Activated naive CD4-positive, alpha-beta T cell treated with anti-CD3 and anti-CD28 coated beads for 36 hours (primary cell): ENCODE measurements at places on chromosomes 7 and 10.
A peak's percentile ranks its signal among the peaks of the same experiment; 100 is the strongest.

DNA sequence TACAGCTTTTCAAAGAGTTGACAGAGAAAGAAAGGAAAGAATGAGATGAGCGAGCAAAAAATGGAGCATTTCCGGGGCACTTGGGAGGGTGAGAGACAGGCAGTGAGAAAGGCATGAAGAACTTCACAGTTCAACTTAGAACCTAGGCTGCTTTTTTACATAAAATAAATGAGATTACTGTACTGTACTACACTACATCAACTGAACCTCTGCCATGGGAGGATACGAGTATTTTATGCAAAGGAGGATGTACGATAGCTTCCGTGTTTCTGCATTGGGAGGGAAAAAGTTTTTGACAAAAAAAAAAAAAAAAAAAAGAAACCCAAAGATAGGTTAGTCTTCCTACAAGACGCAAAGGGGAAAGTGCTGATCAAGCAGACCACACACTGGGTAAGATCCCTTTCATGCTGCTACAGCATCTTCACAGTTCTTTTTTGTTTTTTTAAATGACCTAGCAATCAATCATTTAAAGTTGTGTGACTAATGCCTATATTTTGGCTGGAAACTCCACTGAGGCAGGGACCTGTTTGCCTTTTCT is 88.0 kb downstream of the RAPGEF5 start:
- no peak for DNase-seq

GRCh38 chr10:77857272-77857671 is 69.3 kb downstream of the DLG5 start:
- no peak for DNase-seq

- no peak for DNase-seq
Measured at GRCh38 chr10:103696094-103696410, 159.3 kb downstream of the SH3PXD2A start.

DNA sequence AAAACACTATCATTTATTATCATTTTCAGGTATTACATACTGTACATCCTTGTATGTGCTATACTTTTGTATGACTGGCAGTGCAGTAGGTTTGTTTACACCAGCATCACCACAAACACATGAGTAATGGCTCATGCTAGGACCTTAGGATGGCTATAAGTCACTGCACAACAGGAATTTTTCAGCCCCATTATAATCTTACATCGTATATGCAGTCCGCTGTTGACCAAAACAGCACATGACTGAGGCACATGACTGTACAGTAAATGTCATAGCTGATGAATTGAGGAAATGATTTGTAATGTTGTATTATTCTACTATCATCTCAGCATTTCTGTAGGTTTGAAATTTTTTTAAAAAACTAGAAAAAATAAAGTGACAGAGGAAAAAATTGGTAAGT is 38.6 kb downstream of the BPGM start:
- no peak for DNase-seq

- no peak for DNase-seq
Measured at GRCh38 chr10:110307805-110308204, 3.1 kb upstream of the SMNDC1 start.

DNA sequence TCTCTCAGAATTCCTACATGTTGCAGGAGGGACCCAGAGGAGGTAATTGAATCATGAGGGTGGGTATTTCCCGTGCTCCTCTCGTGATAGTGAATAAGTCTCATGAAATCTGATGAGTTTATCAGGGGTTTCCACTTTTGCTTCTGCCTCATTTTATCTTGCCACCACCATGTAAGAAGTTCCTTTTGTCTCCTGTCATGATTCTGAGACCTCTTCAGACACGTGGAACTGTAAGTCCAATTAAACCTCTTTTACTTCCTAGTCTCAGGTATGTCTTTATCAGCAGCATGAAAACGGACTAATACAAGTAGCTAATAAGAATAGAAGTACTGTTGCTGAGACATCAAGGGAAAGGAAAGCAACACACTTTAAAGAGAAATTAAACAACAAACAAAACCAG is 143.4 kb downstream of the CCDC71L start:
- no peak for DNase-seq

GRCh38 chr7:93873998-93874574 is 16.5 kb downstream of the TFPI2 start:
- no peak for DNase-seq

DNA sequence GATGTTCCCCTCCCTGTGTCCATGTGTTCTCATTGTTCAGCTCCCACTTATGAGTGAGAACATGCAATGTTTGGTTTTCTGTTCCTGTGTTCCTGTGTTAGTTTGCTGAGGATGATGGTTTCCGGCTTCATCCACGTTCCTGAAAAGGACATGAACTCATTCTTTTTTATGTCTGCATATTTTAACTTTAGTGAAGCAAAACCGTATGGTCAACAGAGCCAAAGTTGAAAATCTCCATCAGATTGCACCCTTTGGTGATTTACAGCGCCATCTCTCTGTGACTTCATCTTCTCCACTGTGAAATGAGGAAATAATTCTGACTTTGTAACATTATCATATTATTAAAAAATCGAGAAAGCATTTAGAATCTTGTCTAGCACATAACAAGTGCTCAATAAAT is 132.3 kb upstream of the PLXDC2 start:
- no peak for DNase-seq

GRCh38 chr7:8056439-8056838 is 87.8 kb downstream of the GLCCI1 start:
- DNase-seq: no peak

DNA sequence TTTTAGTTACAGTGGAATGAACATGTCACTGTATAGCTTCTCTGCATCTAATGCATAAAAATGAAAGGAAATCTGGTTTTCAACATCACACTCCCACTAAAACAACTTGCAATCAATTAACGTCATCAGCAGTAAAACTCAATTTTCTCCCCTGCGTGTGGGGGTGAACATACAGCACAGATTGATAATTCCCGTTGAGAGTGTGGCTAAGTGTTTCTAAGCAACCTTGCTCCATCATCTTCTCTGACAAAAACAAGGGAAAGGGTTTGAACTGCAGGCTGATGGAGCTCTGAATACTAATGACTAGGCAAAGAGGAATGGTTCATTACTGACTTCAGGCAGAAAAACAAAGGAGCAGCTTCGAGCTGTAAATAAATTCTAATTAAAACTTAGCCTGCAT is 238.3 kb downstream of the PARD3 start:
- DNase-seq: no peak

- peak; percentile 31 for DNase-seq
Measured at GRCh38 chr7:107891636-107892366, 818 bp downstream of the DLD start.

- DNase-seq: no peak
Measured at GRCh38 chr10:13224210-13224995, 9.8 kb downstream of the UCMA start.

GRCh38 chr10:5576780-5577624 is 52.2 kb downstream of the CALML3 start:
- no peak for DNase-seq

DNA sequence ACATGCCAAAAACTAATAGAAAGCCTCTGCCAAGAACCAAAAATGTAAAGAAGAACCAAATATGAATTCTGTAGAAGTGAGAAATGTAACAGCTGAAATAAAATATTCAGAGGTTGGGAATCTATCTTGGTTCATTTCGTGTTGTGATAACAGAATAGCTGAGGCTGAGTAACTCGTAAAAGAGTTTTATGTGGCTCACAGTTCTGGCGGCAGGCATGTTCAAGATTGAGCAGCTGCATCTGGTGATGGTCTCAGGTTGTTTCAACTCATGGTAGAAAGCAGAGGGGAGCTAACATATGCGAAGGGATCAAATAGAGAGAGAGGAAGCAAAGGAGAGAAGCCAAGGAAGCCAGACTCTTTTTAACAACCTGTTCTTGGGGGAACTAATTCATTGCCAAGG is 717.2 kb downstream of the TNS3 start:
- no peak for DNase-seq

DNA sequence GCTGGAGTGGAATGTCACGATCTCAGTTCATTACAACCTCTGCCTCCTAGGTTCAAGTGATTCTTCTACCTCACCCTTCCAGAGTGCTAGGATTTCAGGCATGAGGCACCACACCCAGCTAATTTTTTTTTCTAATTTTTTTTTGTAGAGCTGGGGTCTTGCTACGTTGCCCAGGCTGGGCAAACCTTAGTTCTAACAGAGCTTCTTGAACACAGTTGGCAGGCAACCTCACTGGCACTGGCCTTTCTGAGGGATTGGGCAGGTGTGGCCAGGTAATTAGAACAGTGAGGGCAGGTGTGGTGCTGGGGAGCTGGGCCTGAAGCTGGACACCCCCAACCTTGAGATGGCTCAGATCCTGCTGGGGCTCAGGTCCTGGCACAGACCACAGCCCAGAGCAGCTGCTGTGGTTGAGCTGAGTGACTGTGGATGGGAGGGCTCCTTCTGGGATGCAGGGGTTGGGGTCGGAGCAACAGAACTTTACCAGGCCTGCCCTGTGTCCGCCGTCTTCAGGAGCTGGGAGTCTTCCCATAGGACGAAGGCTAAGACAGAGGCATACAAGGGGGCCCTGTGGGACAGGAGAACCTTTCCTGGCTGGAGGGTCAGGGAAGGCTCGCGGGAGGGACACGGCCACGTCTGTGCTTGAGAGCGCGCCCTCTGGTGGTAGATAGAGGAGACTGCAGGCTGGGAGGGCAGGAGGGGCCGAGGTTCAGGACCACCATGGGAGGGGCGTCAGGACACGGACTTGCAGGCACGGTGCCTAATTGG is 48.2 kb downstream of the COL26A1 start:
- peak; percentile 54 for DNase-seq

DNA sequence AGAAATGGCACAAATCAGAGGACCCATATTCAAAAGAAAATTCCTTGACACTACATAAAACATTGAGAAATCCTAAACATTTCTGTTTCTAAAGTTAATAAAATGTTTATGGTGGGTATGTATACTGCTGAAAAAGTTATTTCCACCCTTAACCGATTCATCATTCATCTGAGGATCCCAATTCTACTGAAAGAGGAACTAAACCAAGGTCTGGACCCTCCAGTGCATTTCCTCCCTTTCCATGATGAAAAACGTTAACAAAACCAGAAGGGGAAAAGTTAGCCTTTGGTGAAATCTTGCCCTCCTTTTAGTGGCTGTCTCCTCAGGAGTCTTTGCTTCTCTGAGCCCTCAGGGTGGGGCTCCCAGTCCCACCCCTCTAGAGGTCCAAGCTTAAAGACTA is 144.5 kb upstream of the ASAH2 start:
- no peak for DNase-seq

DNA sequence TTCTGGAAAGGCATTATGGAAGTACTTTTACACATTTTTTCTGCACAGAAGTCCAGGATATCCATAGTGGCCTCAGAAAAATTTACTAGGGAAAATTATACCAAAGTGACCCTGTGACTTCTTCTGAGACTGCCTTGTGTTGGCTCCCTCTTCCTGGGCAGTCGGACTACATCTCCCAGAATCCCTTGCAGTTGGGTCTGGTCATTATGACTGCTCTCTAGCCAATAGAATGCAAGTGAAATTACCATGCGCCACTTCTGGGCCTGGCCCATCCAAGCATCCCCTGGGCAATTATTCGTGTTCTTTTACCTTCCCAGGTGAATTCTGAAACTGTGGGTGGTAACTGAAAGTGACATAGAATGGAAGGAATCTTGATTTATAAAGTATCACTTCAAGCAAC is 430.9 kb downstream of the ACTR3B start:
- DNase-seq: no peak

DNA sequence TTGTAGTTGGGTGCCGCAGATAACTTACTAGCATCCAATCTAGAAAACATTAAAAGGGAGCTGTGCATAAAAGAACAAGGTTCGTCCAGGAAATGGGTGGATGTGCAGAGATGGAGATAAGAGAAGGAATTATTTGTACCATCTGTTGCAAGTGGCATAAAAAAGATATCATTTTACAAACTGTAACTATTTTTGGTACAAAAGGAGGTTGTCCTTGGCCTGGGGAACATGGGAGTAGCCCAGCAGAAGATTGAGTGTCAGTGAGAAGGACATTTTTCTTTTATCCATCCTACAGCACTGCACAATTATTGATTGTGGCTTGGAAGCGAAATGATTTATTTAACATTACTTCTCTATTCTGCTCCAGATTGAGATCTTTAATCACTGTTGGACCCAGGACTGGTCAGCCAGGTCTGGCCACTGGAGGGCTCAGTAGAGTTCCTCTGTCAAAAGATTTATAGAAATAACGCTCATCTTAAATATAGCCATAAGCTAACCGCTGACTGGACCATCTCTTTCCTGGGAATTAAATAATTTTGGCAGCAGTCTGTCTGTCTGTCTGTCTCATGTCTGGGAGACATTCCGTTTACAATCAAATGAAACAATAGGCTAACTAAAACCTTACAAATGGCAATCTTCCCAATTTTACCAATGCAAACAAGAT is 254.1 kb downstream of the KIAA1217 start:
- DNase-seq: no peak

DNA sequence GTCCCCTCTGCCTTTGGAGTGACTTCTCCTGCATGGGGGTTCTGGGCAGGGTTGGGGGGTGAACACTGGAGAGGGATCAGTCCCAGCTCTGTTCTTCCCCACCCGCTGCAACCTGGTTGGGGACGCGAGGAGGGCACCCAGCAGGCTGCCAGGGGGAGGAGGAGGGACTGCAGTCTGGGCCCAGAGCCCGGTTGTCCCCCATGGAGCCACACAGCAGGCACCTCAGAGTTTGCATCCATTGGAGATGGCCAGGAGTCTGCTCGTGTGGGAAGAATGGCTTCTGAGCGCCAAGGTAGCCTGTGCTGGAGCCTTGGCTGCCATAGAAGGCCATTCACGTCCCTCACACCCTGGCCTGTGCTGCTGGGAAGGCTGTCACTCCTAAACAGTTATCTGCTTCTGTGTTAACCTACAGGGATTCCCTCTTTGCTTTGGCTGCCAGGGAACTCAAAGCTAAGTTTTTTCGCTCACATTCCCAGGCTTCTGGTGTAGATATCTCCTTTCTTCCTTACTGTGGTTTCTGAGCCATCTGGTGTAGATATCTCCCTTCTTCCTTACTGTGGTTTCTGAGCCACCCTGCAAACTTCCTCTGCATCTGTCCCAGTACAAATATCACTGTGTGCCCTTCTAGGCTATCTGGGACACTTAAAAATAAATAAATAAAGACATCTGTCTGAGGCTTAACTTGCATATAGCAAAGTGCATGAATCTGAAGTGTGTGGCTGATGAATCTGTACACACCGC is 133.7 kb downstream of the LHPP start:
- DNase-seq: no peak

GRCh38 chr10:12800302-12800701 is 201.2 kb downstream of the CCDC3 start:
- DNase-seq: no peak

DNA sequence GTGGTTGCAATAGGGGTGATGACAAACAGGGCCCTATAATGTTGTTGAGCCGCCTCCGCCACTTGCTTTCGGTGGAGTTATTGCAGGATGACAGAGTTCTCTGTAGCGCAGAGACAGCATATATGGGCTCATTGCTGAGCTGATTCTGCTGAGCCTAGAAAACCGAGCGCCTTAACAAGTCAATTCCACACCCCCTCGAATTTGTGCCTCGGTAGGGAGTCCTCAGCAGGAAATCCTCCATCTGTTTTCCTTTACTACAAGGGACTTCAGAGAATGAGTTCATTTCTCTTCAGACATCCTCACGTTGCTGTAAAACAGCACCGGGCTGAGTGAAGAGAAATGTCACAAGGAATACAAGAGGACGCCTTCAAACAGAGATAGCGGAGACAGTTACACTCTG is 90.7 kb upstream of the KIAA1217 start:
- DNase-seq: no peak

GRCh38 chr10:77052593-77052992 is 585.0 kb downstream of the KCNMA1 start:
- no peak for DNase-seq
